ENCODE measurements at places on chromosomes 1 and 21.

DNA sequence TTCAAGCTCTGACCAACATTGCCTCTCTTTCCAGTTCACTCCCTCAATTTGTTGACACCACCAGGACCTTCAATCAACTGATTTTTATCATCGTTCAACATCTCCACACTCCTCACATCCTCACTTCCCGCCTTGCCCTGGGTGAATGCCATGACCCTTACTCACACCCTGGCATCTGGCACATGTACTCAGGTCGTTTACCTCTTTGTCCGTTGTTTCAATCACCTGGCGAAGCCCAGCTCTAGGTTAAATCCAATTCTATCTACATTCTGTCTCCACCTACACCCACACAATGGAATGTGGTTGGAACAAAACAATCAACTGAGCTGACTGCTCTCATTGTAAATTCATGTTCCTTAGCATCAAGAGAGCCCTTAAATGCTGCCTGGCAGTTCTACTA, 24.2 kb upstream of the TBX15 start:
- DNase-seq = no peak

GRCh38 chr1:209218113-209218512, 365.4 kb upstream of the CAMK1G start:
- DNase-seq = no peak

DNA sequence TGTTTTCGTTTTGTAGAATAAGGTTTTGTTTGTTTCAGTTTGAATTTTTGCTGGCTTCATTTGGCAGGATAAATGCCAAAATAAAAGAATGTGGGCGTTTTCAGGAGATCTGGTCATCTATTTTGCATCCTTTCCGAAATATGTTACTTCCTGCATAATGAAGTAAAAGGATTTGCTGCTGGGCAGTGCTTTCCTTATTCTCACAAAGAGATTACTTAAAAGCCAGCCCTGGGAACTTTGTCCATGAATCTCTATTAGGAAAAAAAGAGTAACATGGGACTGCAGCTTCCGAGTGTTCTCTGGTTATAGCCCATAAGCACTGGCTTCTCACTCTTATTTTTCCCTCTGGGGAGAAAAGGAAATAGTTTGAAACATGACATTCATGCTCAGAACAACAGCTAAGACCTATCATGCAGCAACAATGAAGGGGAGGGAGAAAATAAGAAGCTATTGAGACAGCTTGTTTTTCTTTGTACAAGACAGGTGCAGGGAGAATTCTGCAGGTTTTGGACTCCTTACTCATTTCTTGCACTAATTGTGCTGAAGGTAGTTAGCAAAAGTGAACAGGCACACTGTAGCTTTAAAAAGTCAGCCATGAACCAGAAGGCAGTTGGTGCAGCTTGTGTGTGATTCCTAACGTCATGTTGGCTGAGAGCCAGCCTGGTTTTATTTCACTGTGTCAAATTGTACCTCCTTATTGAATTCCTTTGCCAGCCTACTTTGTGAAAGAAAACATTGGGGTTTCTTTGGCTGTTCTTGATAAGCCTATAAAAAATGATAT, at the start of gene SAMD13:
SAMD13 (plus strand) TSS at position 705 of the 781 bp plus-strand sequence. CDS start 1,527 bp downstream, outside the sequence.
- DNase-seq = peak; percentile 42

GRCh38 chr1:44862829-44863401, 19.9 kb upstream of the PTCH2 start:
- no peak for DNase-seq

- DNase-seq = peak; percentile 8
These were observed 1.2 kb downstream of the AK5 start for GRCh38 chr1:77282866-77283539.

GRCh38 chr1:175976865-175977642, 230.0 kb downstream of the COP1 start:
- DNase-seq = no peak

DNA sequence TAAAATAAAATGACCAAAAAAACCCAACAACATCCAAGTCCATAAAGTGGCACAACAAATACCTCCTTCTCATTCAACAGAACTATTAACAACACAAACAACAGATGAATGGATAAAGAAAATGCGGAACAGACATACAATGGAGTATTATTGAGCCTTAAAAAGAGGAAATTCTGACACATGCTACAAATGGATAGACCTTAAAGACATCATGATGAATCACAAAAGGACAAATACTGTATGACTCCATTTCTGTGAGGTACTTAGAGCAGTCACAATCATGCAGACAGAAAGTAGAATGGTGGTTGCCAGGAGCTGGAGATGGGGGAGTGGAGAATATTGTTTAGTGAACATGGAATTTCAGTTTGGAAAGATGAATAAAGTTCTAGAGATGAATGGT, 42.6 kb downstream of the EYA3 start:
- DNase-seq = no peak

- no peak for DNase-seq
These were observed 71.0 kb downstream of the MAB21L3 start for GRCh38 chr1:116182019-116182714.

DNA sequence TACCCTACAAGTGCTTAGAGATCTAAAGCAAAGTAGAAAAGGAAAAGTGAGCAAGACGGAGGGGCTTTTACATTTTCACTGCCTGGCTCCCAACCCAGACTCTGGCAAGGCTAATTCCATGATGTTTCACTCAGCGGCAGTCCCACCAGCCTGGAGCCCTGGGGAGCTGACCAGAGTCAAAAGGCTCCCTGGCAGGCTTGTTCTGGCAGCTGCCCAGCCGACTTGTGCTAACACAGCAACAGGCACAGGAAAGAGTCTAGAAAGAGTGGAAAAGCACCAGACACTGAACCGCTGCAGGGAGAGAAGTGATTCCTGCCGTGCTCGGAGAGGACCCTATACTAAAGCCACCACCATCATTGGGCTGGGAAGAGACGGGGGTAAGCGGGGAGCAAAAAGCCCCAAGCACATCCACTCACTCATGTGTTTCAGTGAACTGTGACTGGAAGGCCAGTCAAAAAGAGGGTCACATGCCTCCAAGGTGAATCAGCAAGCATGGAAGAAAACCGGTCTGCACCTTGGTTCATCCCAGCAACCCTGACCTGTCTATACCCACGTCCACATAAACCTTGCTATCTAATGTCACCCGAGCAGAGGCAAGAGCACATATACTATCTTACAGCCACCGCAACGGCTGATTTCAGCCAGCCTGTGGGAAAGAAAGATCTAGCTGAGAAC, 8.0 kb downstream of the SMIM12 start:
- DNase-seq = no peak

DNA sequence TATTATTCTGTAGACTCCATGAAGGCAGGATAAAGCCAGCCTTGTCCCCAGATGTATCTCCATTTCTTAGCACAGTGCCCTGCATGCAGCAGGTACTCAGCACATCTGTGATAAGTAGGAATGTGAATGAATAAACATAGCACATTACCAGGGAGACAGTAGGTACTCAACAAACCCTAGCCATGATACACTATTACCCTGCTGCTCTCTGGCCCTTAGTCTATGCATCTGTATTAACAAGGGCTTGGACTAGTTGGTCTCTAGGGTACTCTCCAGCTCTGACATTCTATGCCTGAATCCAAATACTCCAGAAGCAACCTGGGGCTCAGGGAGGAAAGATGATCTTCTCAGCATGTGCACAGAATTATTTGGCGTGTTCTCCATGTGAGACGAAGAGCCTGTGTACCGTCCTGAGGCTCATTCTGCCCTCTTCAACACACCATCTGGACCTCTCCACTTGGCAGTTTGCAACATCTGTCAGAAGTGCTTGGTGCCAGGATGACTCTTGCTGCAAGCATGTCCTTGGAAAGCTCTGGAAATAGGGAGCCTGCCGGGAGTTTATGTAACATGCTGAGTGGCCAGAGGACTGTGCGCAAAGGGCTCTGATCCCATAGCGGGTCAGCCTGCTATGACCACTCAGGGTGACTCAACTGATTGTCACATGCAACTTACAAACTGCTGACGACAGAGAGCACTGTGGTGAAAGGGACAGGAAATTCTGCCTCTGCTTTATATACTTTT, 228.2 kb upstream of the USP24 start:
- no peak for DNase-seq

GRCh38 chr1:202639500-202639899, 70.8 kb downstream of the SYT2 start:
- no peak for DNase-seq

DNA sequence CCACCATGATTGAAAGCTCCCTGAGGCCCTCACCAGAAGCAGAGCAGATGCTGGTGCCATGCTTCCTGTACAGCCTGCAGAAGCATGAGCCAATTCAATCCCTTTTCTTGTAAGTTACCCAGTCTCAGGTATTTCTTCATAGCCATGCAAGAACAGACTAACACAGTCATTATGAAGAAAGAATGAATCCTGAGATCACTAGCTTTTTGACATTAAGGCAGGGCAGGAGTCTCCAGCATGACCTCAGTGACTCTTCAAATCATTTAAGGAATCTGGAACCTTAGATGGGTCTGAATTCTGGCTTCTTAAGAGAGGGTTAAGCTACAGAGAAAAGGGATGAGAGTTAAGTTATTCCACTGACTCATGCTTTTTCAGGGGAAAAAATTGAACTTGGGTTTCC, 79.0 kb downstream of the PTPN14 start:
- no peak for DNase-seq

- DNase-seq = peak; percentile 31
These were observed at the start of gene CDK18 for GRCh38 chr1:205504311-205505075. Gene CDK18 (plus strand): TSS chr1:205504669. CDS start chr1:205523168, 18,499 bp downstream.

- DNase-seq = no peak
These were observed 304.9 kb upstream of the DUSP10 start for GRCh38 chr1:222046684-222047263.

DNA sequence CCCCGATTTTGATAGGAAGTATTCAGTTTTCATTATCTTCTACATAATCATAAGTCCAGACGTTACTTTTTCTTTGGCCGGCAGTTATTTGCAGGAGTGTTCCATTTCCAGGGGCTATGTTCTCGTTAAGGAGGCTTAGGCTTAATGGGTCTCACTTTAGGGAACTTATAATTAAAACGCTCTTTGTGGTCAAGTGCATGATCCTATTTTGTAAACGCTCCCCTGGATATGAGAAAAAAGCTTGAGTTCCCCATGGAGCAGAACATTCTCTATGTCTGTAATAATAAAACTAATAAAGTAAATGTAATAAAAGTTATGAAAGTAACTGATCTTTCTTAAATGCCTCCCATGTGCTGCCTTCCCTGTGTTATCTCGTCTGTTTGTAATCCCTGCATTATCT, 48.7 kb upstream of the GPR153 start:
- DNase-seq = no peak

DNA sequence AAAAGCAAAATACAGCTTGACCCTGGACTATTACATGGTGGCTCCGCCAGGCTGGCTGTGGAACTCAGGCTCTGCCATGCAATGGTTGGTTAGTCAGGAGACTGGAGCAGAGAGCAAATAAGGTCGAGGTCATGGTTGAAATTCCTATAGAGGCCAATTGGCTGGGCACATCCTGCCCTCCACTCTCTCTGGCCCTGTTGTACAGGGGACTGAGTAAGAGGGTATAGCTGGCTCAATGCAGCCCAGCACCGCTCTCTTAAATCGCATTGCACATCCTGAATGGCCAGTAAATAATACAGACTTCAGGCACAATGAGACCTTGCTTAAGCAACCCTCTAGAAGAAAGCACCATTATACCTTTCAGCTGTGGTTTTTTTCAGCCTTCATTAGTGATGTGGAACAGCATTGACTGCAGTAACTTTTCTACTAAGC, 59.3 kb upstream of the PPP2R5A start:
- no peak for DNase-seq

DNA sequence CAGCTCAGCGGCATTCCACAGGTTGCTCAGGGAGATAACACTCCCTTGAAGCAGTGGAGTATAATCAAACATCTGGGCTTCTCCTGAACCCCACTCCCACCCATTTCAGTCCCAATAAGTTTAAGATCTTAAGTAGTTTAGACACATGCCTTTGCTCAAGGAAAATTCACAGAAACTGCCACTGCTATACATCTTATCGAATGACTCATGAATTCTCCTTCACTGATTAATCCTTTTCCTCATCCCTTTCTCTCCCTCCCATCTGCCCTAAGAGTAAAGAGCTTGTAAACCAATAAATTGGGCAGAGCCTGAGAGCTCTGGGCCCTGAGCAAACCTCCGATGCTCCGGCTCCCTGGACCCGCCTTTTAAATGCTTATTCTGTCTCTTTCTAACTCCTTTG, 10.2 kb downstream of the VN1R5 start:
- no peak for DNase-seq

DNA sequence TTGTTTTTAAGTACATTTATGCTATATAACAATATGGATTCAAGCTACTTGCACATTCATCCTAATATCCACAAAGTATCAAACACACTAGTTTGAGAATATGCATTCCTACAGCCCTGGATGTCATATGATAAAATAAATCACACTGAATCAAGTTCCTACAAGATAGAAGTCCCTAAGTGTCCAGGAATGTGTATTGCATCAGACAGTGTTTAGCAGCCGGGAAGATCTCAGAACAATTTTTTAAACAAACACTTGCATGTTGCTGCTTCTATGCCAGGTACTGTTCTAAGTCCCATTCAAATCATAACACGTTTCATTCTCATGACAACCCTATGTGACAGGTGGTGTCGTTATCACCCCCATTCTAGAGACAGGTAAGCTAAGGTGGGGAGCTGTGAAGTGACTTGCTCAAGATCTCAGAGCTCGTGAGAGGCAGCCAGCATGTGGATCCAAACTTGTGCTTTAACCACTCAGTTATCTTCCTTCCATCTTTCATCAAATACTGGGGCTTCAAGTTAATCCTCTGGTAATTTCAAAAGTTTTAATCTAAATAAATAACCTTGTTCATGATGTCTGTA, 68.3 kb upstream of the KIF26B start:
- no peak for DNase-seq

- no peak for DNase-seq
These were observed 2.1 kb downstream of the CLCA1 start for GRCh38 chr1:86470859-86471258.

- no peak for DNase-seq
These were observed 5.8 kb downstream of the UBE2U start for GRCh38 chr1:64209221-64209620.

DNA sequence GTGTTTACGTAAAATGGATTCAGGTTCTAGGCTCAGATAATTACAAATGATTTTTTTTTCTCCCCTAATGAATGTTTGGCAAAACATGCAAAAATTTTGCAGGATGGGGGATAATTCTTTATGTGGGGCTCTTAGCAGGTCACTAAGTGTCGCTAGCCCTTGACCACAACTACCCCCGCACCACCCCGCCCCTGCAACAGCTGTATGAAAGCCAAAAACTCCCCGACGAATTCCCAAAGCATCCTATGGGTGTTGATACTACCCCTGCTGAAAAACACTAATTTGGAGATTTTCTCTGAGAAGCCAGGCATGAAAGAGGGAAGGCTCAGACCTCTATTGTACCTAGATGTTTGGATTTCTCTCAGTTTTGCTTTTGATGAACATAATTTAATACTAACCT, 243.0 kb downstream of the TRABD2B start:
- DNase-seq = no peak

GRCh38 chr1:22841860-22842281, 130.8 kb downstream of the LACTBL1 start:
- DNase-seq = no peak

DNA sequence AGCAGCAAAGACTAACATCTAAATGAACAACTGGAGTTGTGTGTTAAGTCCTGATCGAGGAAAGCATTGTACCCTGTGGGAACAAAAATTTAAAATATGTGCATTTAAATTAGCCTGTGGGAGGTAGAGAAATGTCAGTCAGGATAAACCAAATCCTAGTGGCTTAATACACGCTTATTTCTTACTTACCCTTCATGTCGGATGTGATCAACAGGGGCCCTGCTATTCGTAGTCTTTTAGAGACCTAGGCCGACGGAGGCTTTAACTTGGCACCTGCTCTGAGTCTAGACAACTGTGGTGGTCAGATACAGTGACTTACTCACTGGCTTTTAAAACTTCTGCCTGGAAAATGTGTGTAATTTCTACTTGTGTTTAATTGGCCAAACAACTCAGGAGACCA, 10.2 kb downstream of the GSTM3 start:
- no peak for DNase-seq

GRCh38 chr1:159203610-159204009, 1.1 kb upstream of the ACKR1 start:
- no peak for DNase-seq

All from activated CD4-positive, alpha-beta T cell treated with anti-CD3 and anti-CD28 coated beads, Interleukin-2, amount 50 U/mL, for 1 hour (primary cell).